ENCODE measurements at places on chromosomes 2 and 18.

DNA sequence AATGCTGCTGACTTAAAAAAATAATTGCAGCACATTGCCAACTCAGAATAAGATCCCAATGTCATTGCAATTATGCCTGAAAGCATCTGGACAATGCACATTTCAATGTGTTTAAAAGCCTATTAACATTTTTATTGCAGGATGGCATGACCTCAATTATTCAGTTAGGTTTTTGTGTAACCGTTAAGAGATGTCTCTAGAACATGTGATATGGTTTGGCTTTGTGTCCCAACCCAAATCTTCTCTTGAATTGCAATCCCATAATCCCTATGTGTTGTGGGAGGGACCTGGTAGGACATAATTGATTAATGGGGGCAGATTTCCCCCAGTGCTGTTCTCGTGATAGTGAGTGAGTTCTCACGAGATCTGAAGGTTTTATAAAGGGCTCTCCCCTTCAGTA lies 43.2 kb upstream of the ZC3H15 start:
- no peak for DNase-seq

DNA sequence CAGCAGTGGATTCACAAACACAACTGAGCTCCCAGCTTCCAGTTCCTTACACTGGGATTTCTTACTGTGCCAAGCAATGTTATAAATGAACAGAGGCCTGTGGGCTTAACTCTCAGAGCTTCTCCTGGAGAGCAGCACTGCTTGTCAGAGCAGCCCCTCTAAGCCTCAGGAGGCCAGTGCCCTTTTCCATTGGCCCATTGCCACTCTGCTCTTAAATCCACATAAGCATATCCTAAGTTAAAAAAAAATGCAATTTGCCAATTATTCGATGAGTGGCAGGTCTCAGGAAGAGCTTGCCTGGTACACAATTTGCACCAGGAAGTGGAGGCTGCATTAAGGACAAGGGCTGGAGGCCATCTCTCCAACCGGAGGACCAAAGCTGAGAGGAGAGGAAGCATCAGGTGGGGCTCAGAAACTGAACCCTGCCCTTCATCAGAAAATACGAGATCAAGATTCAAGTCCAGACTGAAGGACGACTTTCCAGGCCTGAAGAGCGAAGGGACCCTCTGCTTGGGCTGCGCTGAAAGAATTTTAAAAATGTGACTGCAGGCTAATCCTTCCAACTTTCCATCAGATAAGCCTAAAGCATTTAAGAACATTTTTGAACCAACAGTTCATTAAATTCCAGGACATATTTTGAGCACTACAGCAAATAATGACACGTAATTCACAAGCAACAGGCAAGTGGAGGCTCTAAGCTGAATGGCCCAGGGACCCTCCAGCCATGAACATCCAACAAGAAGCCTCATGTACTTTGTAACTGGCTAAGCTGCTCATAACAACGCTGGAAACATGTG lies 28.4 kb upstream of the PXDN start:
- DNase-seq = no peak

GRCh38 chr2:26238311-26238958 lies 6.0 kb downstream of the HADHA start:
- DNase-seq = no peak

GRCh38 chr2:12720278-12720620 lies 3.5 kb downstream of the TRIB2 start:
- DNase-seq = no peak

DNA sequence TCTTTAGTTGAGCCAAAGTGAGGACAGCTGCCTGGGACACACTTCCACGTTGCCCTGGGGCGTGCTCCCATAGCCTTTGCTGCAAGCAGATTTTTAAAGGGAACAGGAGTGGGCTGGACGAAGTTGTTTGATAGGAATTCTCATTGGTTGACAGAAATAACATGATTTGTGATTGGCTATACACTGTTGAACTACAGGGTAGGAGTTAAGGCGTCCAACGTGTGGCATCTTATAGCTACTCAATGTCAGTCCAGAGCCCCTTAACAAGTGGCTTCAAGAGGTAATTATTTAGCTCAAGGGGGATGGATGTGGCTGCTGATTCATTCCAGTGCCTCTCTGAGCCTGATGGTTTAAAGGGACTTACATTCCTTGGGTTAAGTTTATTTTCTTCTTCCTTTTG lies 65.5 kb downstream of the ACAA2 start:
- no peak for DNase-seq

DNA sequence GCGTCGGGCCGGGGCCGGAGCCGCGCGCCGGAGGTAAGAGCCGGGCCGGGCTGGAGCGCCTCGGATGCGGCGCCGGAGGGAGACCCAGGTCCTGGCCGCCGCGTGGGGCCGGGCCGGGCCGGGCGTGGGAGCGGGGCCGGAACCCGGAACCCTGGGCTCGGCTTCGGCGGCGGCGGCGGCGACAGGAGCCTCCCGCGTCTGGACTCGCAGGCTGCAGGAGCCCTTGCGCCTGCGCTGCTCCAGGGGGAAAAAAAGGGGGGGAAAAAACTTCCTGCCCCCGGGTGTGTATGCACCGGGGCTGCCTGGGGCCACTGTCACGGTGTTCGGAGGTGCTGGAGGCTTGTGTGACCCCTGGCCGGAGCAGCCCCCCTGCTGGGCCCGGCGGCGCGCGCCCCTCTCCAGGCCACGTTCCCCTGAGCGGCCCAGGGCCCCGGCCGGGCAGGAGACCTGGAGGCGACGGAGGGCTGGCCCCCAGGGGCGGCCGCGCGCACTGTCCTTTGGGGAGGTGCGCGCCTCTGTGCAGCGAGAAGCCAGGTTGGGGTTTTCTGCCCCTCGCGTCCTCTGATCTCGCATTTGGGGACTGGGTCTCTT lies 864 bp downstream of the KLHL29 start:
- no peak for DNase-seq

DNA sequence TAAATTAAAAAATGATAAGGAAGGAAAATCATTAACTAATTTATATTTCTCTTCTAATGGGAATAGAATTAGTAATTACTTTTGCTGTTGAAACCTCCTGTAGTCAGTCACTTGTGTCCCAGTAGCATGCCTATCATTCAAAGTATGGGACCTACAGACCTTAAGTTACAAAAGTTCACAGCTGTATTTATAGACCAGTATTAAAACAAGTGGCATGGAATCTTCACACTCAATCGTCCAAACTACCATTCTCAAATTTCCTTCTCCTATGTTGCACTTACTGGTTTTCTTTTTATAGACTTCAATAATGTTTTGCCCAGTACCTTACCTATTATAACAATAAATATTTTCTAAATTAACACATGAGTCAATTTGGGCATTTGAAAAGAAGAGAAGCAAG lies 639.9 kb downstream of the ERBB4 start:
- no peak for DNase-seq

- no peak for DNase-seq
Observed at GRCh38 chr18:14100503-14101286, 31.5 kb downstream of the ZNF519 start.

- no peak for DNase-seq
Observed at GRCh38 chr2:212665948-212666347, 127.3 kb upstream of the ERBB4 start.

GRCh38 chr2:98773169-98773568 lies 42.2 kb upstream of the MGAT4A start:
- no peak for DNase-seq

DNA sequence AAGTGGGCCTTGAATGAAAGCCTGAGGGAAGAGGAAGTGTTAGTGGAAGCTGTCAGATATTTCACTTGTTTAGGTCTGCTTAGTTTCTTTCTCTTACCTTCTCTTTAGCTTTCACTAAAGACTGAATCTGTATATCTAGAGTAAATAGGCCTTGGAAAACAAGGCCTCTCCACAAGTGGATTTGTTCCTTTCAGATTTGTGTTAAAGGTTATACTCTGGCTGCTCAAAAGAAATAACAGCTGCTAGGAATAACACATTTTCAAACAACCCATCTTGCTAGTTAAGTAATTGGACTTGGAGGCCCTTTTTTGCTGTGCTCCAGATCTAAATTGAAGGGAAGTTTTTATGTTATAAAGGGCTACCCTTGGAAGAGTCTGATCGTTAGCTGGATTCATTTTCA lies 236.3 kb downstream of the KIAA1328 start:
- no peak for DNase-seq

DNA sequence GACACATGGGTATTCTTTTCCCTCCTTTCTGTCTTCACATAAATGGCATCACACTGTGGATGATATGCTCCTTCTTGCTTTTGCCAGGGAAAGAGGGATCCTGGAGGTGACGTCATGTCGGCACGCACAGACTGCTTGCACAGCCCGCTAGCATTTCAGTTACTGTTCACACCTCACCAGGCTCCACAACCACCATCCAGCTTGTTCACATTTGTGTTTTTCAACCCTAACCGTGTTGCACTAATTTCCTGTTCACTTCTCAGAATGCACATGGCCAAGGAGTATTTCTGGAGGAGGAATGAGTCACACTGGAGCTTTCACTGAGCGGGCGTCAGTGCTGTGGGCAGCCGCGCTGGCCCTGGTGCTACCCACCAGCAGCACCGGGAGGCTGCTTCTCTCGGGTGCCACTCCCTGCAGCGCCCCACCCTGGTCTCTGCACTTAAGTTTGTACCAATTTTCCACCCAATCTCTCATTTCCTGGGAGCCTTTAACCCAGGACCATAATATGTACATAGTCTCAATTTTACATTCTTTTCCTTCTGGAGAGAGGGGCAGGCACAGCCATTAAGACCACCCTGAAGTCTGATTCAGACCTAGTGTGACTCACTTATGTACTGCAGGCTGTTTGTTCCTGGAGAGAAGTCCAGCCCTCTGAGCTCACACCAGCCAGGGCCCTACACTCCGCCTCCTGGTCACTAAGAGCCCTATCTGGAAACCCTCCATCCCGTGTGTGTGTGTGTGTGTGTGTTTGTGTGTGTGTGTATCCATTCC lies 65.1 kb downstream of the MBP start:
- peak; percentile 37 for DNase-seq

Data from effector CD4-positive, alpha-beta T cell (primary cell).